ENCODE measurements at places on chromosomes 5 and 9.

DNA sequence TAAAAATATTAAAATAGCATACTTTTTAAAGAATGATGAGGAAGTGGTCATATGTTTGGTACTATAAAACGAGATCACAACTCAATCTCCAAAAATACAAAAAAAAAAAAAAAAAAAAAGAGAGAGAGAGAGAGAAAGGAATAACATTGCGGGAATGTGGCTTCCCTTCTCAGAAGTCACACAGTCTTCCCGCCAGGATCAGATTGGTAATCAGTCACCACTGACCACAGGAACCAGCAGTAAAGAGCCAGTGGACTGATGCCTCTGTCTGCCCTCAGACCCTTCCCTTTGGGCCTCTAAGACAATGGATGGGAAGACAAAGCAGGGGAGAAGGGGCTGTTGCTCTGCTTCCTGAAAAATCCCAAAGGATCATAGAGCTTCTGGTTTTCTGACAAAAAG is 104.9 kb downstream of the KLHL3 start:
- no peak for DNase-seq

- no peak for DNase-seq
These were observed 190.2 kb upstream of the ELL2 start for GRCh38 chr5:96151891-96152290.

- peak; percentile 58 for DNase-seq
These were observed 74.1 kb upstream of the BASP1 start for GRCh38 chr5:17143335-17143734.

- DNase-seq = no peak
These were observed 17.6 kb downstream of the DMRT3 start for GRCh38 chr9:994005-994404.

DNA sequence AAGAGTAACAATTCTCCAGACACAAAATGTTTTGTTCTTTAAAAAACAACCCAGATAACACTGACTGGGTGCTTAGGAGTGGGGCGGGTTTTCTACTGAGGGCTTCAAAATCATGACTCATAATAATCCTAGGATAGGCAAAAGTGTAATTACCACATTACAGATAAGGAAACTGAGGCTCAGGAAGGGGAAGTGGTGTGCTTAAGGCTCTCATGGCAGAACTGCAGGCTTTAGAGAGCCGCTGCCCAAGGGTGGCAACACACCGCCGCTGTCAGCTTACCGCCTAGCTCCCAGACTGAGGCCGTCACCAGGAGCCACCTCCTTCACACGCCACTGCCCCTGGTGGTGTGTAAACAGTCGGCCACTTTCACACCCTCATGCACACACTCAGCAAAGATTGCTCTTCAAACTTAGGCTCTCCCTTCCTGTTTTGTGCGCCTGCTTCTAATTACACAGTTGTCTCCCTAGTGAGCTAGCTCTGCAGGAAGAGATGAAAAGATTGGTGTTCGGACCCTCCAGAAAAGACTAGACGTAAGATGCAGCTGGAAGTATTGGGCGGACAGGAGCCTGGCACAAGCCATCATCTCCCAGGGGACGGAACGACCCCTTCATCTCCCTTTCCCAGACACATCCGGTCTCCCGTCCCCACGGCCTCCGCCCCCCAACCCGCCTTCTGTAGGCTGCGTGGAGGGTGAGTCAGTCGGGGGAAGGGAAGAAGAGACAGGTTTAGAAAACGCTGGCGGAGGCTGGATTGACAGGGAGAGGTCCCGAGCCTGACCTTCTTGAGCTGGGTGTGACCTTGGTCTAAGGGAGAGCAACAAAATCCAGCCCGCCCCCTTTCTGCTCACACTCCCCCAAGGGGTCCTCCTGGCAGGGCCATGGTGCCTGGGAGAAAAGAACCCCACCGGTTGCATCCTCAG is 162.7 kb downstream of the SYK start:
- peak; percentile 58 for DNase-seq
